Kidney (tissue), 22 donors: ENCODE measurements at places on chromosomes 13 and 19. TPM values are rescaled to one million over a fixed set of nuclear protein-coding genes. Genes with fewer than 3 reads are reported as not detected.

The PLIN4 gene
- 1.6 TPM for polyA plus RNA-seq

The WDR88 gene
- polyA plus RNA-seq = not detected

The TTYH1 gene
- polyA plus RNA-seq = 1.9 TPM

The SOX1 gene
- polyA plus RNA-seq = not detected

The ATXN8OS gene
- not detected for polyA plus RNA-seq

The PIP5K1C gene
- polyA plus RNA-seq = 11.2 TPM

The ZNF473 gene
- polyA plus RNA-seq = 2.6 TPM

The ZNF526 gene
- 2.6 TPM for polyA plus RNA-seq

The TTC9B gene
- not detected for polyA plus RNA-seq

The INAFM1 gene
- 17.0 TPM for polyA plus RNA-seq

The JSRP1 gene
- 0.37 TPM for polyA plus RNA-seq

The ANKRD24 gene
- 1.8 TPM for polyA plus RNA-seq

The ZNF888 gene
- 3.4 TPM for polyA plus RNA-seq

The SLITRK5 gene
- polyA plus RNA-seq = not detected

The LYL1 gene
- polyA plus RNA-seq = 8.5 TPM

The ICAM1 gene
- 16.3 TPM for polyA plus RNA-seq

The ZNF560 gene
- not detected for polyA plus RNA-seq
